Posterior vena cava (tissue), 2 donors: ENCODE measurements at places on chromosomes 2 and 18.
A peak's percentile ranks its signal among the peaks of the same experiment; 100 is the strongest.

DNA sequence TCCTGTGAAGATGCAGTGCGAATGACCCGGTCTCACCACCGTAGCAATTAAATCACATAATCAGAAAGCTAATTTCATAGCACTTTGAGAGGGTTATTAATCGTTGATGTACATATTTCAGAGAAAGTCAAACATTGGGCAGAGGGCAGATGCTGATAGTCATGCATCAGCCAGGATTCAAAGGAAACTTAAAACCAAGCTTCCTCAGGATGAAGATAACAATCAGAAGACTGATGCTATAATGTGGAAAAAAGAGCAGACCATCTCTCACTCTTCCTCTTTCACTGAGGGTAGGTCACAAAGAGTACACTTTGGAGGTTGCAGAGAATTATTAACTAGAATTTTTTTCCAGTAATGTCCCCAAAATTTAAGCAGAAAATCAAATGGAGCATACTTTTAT is 1027.7 kb upstream of the ZEB2 start:
- no peak for DNase-seq

- no peak for DNase-seq
These were observed 136.6 kb upstream of the RMP24 start for GRCh38 chr18:35835833-35836232.

DNA sequence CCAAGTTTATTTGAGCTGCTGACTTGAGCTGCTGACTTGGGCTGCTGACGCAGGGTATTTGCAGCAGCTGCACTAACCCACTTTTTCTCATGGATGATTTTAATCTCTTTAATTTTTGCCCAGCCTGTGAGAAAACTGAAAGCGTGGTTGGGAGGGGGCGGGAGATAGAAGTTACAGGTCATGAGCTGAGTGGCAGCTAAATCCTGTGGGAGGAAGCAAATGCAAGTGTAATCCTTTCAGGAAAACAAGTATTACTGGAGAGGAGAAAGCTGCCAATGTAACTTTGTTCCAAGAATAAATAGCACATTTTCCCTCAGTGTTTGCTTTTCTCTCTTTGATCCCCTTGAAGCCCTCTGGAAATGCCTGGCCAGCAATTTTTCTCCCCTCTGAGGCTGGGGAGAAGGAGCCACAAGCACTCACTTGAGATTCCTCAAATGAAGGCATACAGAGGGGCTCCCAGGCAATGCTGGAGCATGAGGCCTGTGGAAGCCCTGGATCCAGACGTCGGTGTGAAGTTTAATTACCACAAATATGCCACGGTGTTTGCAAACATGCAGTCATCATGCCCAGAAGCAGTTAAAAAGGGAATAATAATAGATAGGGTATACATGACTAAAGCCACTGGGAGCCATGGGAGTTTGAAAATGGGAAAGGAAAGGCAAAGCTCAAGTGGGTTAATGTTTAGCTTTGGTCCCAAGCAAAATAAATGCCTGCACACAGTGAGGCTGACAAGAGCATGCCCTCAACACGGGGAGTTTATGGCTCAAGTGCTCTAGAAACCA is 10.4 kb upstream of the EVA1A start:
- DNase-seq: no peak

- DNase-seq: peak; percentile 44
These were observed 47.8 kb downstream of the CAPN13 start for GRCh38 chr2:30759481-30759880.

- DNase-seq: no peak
These were observed 14.3 kb upstream of the MPP4 start for GRCh38 chr2:201712726-201713125.

- DNase-seq: no peak
These were observed 334.4 kb upstream of the THUMPD2 start for GRCh38 chr2:40113272-40113968.

DNA sequence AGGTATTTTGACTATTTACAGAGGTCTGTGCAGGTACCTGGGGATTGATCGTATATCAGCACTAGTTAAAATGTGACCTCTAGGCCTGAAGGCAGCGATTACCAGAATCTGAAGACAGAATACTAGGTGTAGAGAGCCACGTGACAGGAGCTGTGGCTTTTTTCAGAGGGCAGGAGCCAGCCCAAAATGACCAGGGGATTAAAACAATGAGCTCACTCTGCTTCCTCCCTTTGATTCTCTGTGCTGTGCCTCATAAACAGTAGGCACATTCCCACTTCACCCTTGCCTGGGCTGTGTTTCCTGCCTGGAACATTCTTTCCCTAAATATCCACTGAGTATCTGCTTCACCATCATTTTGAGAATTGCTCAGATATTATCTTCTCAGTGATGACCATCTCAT is 15.2 kb downstream of the ITGAV start:
- DNase-seq: no peak

DNA sequence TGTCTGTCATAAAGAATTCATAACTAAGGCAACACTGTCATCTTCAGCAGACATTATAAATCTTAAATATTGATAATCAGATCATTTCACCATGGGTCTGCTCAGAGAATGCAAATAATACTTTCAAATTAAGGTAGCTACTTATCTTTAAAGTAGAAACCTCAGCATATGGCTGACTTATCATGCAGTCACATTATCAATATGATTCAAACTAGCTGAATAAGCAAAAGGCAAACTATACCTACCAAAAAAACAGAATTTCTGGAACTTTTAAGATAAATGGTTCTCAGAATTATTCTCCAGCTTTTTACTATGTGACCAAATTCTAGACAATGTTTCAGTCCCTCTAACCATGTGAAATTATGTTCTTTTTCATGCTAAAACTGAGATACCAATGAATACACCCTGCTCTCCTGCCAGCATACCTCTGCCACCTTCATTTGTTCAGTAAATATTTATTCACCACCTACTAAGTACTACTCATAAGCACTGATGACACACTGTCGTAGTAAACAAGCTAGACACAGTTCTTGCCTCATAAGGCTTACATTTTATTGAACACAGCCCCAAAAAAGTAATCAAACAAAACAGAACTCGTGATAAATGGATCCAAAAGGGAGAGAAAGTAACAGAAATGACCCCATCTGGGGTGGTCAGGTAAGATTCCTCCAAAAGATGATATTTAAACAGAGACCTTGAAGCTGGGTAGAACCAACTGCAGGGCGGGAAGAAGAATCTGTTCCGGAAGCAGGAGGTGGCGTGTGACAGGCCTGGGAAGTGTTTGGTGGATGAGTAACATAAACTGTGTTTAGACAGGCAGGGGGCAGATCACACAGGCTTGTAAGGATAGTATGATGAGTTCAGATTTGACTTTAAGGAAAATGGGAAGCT is 17.7 kb downstream of the SPIRE1 start:
- no peak for DNase-seq

DNA sequence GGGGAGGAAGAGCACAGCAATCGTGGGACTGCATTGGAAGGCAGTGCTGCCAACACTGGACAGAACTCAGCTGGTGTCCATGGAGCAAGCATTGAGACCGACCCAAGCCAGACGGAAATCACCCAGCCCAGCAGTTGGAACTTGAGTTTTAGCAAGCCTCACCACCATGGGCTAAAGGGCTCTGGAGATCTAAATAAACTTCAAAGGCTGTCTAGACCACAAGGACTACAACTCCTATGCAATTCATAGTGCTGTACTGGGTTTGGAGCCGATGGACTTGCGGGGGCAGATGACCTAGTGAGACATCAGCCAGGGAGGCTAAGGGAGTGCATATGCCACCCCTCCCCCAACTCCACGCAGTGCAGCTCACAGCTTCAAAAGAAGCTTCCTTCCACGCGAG is 243.6 kb upstream of the SLC39A10 start:
- DNase-seq: no peak
